ENCODE measurements at places on chromosomes 1 and 21. TPM values are rescaled to one million over a fixed set of nuclear protein-coding genes. Genes with fewer than 3 reads are reported as not detected.

Gene CD247
- total RNA-seq = 1.3 TPM

Gene TPTE
- total RNA-seq = not detected

Gene SYTL1
- 12.8 TPM for total RNA-seq

Gene LRRIQ3
- total RNA-seq = 2.0 TPM

Gene ARTN
- 1.4 TPM for total RNA-seq

GRCh38 chr1:165257969-165258459, 98.5 kb downstream of the LMX1A start:
- no peak for DNase-seq

DNA sequence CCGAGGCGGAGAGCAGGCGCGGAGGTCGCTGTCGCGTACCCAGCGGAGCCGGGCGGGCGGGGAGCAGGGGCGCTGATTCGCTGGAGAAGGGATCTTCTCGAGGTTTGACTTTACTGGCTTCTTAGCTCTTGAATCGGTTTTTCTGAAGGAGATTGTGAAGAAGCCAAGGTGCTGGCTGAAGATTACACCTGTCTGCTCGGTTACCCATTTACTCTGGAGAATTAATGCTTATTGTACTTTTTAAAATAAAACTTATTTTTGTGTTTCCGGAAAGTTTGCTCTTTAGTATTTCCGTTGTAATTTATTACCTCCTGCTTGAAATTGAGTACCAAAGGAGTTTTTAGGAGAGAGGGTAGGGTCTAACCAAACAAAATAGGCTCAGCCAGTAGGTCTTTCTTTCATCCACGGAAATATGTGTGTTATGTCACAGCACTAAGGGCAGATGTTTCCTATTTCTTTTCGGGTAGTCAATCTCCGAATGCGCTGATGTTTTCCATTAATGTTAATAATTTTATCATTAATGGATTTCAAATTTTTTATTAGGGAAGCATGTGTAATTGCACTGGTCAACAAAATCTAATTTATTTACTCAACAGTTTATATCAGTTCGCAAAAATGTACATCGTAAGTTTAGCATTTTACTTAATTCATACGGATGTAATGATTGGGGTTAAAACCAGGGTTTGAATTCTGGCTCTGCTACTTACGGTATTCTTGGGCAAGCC, 510 bp upstream of the GNG5 start:
- DNase-seq = no peak

Data from urinary bladder (tissue), 4 donors.